Neural crest cell (in vitro differentiated cells): ENCODE measurements at places on chromosomes 2 and 18.

DNA sequence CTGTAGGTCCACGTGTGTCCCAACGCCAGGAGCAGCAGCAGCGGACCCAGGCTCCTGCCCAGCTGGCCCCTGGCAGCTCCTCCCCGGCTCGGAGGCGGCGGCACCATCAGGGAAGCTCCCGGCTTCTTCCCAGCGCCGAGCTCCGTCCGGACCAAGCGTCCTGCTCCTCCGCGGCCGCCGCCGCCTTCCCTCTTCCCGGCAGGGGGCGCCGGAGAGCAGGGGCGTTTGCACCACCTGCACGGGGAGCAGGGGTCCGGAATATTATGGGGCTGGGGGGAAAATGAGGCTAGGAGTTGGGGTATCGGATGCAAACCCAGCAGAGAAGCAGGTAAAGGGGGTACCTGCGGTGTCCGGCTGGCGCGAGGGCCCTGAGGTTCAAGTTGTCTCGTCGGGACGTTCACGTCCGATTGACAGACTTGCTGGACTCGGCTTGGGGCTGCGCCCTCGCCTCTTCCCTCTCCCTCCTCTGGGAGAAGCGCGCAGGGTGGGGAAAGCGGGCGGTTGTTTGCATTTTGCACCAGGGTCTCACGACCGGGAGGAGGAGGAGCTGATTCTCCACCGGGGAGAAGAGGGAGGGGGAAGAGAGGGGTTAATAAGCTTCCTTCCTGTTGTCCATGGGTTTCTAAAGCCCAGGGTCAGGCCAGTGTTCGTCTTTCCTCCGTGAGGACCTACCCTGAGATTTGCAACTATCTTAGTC, at the start of gene CCBE1:
CCBE1 (minus strand) TSS at position 188 of the 697 bp plus-strand sequence.
- peak; percentile 73 for DNase-seq

- DNase-seq = no peak
Observed at GRCh38 chr2:72827966-72828646, 2.3 kb upstream of the EXOC6B start.

- no peak for DNase-seq
Observed at GRCh38 chr2:100699131-100699530, 120.8 kb upstream of the NPAS2 start.

DNA sequence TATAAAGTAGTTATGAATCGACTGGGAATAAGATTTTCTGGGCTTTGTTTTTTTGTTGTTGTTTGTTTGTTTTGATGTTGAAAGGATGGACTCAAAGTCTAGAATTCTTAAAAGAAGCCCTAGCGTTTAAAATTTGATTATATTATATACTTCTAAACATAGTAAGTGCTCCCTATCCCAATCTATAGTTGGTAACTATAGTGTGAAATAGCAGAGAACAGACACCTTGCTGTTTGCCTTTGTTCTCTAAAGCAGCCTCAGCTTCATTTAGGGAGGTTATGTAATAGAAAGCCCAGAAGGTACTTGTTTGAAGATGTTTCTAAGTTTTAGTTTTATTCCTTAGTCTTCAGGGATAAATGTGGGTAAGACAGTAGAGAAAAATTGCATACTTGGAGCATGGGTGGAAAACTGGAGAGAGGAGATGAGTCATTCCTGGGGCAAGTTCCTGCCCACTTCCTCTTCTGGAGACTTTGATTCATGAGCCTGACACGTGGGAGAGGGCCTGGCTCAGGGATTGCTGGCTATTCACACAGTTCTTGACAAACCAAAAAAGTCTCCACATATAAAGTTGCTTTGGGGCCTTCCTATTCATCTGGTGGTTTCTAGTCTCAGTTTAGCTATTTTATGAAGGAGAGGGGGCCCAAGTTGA, 131.9 kb downstream of the MYO1B start:
- DNase-seq = no peak
